ENCODE measurements at places on chromosomes 3 and 15.

- no peak for DNase-seq
Measured at GRCh38 chr3:41346698-41347270, 147.5 kb downstream of the CTNNB1 start.

DNA sequence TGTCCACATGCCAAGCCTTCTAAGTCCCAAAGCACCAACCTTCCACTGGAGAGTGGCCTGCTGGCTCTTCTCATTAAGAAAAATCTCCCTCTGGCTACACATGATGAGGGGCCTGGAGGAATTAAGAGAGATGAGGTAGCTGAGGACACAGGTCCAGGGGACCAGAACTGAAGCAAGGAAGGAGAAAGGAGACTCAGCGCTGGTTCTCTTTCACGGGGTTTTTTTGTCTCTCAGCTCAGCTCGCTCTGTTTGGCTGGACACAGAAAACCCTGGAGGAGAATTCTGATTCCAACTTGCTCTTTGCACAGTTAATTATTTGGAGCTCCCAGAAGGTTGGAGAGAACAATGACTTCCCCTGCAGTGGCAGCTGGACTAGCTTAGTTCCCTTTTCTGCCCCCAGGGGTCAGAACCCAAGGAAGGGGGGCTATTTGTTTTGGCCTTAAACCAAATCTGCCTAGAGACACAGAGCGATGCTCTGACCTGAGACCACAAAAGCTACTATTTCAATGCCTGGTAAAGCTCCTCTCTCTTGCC, 507.6 kb downstream of the FHIT start:
- no peak for DNase-seq

- DNase-seq, result no peak
Measured at GRCh38 chr3:110859993-110860392, 211.6 kb upstream of the NECTIN3 start.

DNA sequence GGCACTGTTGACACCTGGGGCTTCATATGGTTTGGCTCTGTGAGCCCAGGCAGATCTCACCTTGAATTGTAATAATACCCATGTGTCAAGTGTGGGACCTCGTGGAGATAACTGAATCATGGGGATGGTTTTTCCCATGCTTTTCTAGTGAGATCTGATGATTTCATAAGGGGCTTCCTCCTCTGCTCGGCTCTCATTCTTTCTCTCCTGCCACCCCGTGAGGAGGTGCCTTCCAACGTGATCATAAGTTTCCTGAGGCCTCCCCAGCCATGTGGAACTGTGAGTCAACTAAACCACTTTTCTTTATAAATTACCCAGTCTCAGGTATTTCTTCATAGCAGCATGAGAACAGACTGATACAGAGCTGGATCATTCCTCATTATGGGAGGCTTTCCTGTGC, 655.9 kb upstream of the ADAMTS9 start:
- no peak for DNase-seq

- DNase-seq, result no peak
Measured at GRCh38 chr3:55637906-55638638, 151.0 kb upstream of the WNT5A start.

DNA sequence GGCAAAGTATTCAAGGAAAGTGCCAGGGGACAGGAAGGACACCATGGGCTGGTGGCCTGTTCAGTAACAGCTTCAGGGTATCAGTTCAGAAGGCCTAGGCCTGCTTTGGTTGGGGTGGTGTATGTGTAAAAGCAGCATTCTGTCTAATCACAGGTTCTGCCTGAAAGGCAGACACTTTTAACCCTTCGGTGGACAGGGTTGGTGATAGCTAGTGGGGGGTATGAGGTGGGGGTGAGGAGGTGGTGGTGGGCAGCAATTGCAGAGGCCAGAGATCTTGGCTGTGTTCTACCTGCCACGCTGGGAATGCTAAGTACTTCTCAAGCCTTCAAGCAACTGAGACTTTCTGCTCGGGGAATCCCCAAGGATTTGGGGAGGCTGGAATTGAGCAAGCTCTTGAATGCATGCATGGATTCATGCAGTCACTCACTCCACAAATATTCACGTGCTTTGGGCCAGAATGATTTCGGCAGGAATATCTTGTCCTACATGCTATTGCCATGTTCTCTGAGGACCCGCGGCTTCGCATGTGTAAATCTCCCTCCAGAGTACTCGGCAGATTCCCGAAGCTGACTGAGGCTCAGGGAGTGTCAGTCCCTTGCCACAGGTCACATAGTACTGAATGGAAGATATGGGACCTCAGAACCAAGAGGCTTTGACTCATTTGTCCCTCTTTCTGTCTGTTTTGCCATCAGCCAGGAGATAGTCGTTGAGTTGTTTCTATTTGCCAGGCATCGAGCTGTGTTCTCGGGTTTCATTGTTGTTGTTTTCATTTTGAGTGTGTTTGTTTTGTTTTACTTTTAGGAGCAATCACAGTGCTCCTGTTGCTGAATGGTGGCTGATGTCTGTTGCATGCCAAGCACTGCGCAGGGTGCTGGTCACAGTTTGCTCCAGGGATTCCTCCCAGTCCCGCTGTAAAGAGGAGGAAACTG, 65.5 kb downstream of the SMAD3 start:
- no peak for DNase-seq

- DNase-seq, result no peak
Measured at GRCh38 chr3:70840106-70840870, 527.9 kb upstream of the MDFIC2 start.

DNA sequence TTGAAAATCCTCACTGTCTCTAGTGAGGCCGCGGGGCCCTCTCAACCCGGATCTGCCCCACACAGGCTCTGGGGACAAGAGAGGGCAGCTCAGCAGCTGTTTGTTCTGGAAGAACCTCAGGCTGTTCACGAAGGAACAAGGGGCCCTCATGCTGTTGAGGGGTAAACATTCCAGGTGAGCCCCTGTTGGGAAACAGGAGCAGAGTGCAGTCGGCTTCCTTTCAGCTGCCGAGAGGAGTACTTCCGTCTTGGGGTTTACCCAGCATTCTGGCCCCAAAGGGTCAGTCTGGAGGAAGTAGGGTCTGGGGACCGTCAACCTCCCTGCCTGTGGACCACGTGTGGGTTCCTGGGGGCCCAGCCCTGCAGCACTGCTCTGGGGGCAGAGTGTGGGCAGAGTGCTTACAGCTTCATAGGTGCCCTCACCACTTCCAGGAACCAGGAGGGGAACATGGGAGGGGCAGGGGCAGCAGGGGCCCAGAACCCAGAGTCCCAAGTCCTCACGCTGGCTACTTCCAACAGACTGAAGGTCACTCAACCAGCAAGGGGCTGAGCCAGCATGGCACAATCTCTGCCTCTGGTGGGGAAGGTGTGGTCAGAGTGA, 49.2 kb upstream of the CTSH start:
- DNase-seq, result no peak

DNA sequence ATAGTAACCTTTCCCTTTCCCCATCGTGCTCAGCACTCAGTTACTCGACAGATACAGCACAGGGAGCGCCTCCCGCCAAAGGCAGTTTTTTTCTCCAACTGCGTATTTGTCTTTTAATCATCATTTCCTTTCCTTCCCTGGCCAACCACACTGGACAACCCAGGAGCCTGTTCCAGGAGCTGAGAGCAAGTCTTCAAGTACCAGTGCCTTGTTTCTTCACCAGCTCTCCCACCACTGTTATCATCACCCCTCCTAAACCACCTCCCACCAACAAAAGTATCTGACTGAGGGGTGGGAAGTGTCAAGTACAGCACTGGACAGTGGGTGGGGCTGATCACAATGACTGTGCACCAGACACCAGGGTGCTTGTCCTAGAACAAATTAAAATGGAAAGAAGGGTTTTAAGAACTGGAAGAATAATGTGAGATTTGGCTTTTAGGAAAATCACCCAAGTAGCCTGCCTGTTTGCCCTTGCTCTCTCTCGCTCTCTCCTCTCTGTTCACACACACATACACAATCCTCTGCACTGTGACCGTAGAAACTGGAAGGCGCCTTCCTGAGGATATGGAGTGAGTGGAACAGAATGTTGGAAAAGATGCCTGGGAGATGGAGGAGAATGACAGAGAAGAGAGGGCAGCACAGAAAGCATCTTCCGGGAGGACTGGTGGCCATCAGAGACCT, 126.3 kb downstream of the TNIK start:
- DNase-seq, result no peak

GRCh38 chr3:101256511-101256910, 63.9 kb downstream of the IMPG2 start:
- no peak for DNase-seq

GRCh38 chr15:76962337-76963013, 30.9 kb downstream of the RCN2 start:
- no peak for DNase-seq

GRCh38 chr3:73759297-73759711, 134.6 kb upstream of the PDZRN3 start:
- no peak for DNase-seq

DNA sequence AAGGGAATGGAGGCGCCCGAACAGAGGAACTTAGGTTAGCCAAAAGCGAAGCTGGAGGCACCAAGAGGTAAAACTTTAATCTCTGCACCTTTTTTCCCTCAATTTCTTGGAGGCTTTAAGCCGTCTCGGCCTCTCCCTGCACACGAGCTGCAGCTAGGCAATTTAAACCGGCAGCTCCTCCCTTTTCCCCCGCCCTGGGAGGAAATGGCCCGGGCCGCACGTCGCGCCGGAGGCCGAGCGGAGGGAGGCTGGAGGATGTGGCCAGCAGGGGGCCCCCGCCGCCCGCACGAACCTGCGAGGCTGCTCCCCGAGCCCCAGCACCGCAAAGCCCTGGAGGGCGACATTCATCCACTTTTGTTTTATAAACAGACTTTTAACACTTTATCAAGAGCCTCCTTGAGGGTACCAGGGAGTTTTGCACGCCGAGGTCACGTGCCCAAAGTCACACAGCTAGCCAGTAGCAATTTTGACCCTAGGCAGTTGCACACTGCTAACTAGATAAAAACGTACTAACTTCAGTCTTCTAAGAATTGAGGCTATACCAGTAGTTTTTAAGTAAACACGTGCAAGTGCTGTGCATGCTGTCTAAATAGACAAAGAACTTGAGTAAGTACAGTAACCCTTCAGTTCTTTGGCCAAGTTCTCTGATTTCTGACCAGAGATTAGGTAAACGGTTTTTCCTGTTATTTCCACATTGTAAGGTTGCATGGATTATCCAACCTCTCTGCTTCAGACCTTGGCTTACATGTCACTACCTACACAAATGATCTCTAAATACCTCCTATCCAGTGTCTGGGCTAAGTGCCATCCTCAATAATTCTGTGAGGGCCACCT, 668 bp upstream of the XXYLT1 start:
- DNase-seq, result peak; percentile 91

DNA sequence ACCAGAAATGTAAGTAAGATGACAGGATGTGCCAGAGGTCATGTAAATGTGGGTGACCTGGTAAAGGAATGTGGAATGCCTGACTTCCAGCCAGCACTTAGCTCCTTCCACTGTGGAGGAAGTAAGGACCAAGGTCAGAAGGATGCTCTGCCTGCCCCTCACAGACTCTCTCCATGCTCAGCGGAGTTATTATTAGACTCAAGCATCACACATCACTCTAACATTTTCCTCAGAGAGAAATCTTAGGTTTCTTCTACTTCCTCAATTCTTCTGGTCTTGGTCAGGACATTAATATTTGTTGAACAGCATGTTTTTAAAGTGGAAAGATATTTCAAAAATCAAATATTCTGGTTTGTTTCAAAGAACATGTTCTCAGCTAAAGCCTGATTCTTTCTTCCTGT, 231.4 kb upstream of the WNT5A start:
- no peak for DNase-seq

GRCh38 chr15:100141311-100142001, 200.3 kb downstream of the ADAMTS17 start:
- no peak for DNase-seq

Data from natural killer cell (primary cell).